Activated CD8-positive, alpha-beta memory T cell treated with anti-CD3 and anti-CD28 coated beads, Interleukin-2, amount 50 U/mL, for 4 hours (primary cell): ENCODE measurements at places on chromosomes 11 and 22.

- no peak for DNase-seq
Measured at GRCh38 chr11:8720352-8720751, 37.8 kb downstream of the RPL27A start.

- no peak for DNase-seq
Measured at GRCh38 chr11:61800331-61801281, 7.9 kb downstream of the FEN1 start.

- DNase-seq: no peak
Measured at GRCh38 chr11:2567026-2567671, 122.3 kb downstream of the KCNQ1 start.

- no peak for DNase-seq
Measured at GRCh38 chr11:45751430-45751829, 53.5 kb upstream of the SLC35C1 start.

DNA sequence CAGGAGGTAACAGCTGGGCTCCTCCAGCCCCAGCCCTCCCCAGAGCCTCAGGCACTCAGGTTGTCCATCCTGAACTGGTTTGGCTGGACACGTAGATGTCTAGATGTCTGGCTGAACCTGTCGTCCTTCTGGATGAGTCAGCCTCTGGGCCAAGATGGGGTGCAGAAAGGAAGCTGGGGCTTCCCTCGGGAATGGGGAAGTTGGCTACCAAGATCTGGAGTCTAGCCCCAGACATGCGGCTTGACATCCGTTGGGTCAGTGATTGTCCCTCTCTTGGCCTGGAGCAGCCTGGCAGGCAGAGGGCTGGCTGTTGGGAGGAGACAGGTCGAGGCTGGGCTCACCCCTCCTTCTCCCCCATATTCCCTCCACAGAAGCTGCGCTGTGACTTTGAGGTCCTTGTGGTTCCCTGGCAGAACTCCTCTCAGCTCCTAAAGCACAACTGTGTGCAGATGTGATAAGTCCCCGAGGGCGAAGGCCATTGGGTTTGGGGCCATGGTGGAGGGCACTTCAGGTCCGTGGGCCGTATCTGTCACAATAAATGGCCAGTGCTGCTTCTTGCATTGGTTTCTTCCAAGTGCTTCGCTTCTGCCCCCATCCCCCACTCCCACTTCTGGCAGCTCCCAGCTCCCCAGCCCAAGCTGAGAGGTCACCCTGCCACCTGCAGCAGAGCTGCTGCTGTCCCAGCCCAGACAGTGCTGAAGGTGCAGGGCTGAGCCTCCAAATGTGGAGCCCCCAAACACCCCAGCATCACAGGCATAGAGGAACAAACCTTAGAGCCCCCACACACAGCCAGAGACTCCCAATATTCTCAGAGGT lies 1.3 kb downstream of the CST6 start:
- no peak for DNase-seq

DNA sequence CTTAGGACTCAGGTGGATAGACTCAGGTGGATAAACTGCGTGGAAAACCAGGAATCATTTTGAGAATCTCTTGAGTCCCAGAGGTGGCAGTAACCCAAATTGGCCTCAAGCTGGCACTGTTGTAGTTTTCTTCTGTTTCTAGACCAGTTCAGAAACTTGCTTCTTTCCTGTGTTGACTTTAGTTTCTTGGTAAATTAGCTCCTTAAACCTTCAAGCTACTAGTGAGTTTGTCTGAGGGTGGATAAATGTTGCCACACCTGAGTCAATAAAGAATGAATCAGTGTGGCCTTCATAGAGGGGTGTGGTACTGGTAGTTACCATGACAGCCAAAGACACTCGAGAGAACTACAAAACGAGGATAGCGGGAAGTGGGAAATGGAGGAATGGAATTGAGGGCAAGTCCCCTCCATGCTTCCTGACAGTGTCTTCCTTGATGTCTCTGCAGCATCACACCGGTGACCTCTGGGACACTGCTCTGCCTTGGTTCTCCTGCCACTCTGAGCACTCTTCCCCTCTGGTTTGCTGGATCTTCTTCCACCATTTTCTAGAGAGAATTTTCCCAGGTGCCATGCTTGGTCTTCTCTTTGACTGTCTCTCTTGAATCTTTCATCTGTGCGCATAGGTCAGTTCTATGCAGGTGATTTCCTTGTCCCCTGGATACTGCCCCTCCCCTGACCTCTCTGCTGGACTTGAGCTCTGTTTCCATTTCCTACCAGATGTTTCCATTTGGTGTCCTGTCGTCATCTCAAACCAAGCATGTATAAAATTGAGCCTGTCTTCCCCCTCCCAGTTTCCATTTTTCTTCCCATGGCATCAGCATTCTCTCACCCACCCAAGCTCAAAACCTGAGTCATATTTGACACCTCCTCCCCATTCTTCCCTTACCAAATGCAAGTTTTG lies 7.2 kb downstream of the POLD4 start:
- DNase-seq: no peak

DNA sequence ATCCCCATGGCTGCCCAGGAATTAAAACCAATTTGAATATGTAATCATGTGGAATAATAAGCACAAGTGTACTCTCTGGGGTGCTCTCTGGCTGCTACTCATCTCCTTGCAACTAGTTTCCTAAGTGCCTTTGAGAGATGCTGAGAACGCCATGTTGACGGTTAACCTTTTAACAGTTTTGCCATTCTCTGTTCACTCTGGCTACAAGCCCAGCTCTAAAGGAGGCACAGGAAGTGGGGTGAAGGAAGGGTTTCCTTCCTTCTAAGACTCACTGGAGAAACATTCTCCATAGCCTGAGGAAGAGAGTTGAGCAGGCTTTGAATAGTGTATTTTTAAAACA lies 122.0 kb upstream of the ZC3H12C start:
- DNase-seq: no peak

GRCh38 chr11:123698546-123699127 lies 42.8 kb downstream of the ZNF202 start:
- DNase-seq: no peak

- DNase-seq: no peak
Measured at GRCh38 chr11:85844439-85845123, 10.6 kb upstream of the CCDC83 start.

- no peak for DNase-seq
Measured at GRCh38 chr11:1719781-1720180, 22.8 kb downstream of the KRTAP5-6 start.

GRCh38 chr11:35389897-35390465 lies 29.4 kb downstream of the SLC1A2 start:
- no peak for DNase-seq

- no peak for DNase-seq
Measured at GRCh38 chr11:93089474-93090102, 108.2 kb downstream of the SLC36A4 start.

DNA sequence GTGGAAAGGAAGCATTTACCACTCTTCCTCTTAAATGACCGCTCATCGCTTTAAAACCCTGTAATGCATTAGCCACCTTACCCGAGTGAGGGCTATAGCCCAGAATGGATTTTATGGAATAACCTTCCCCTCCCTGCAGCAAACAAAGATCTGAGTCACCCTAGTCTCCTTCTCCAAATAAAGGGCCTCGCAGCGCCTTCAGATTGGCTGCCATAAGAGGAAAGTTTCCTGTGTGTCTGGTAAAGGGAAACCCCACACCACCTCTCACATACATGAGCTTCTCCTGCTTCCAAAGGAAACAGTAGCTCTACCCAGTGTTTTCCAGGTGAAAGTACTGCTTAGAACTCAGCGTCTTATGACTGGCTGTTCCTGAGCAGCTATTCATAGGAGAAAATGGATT lies 47.8 kb downstream of the PPP2R1B start:
- DNase-seq: no peak

DNA sequence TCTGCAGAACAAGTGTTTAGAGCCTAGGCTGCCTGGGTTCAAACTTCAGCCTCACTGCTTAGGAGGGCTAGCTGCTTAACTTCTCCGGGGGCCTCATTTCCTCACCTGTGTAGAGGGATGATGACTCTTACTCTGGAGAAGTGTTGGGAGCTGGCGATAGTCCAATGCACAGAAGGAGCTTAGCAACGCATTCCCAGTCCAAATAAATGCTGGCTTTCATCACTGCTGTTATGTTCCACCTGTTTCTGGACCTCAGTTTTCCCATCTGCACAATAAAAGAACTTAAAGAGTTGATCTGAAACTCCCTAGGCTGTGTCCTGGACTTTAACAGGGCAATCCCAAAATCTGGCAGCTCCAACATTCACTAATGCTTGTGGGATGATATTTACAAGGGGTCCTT lies 337.8 kb downstream of the MIAT start:
- DNase-seq: no peak
